K562 (cell line): ENCODE measurements at places on chromosomes 3 and 15.

- H3K4me3 ChIP-seq: no peak overlapping the region
- no peaks in the 10 kb centered on the region for H3K36me3 ChIP-seq
These were observed 101.1 kb downstream of the DAPK2 start for GRCh38 chr15:63945007-63945788.

DNA sequence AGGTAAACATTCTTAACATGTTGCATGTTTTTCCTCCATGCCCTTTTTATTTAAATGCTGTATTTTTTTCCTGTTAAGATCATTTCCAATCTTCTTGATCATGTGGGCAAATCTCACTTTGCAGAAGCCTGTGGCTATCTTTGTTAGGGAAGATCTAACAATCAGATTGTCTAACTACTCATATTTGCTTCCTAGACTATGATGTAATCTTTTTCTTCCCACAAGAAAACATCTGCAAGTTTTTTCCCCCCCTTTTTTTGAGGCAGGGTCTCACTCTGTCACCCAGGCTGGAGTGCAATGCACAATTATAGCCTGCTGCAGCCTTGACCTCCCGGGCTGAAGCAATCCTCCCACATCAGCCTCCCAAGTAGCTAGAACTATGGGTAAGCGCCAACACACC is 15.0 kb upstream of the LMOD3 start:
- H3K36me3 ChIP-seq: no peaks in the 10 kb centered on the region
- no peaks in the 10 kb centered on the region for H3K4me1 ChIP-seq
- no peak overlapping the region for H3K27ac ChIP-seq
- H3K27me3 ChIP-seq: no peaks in the 10 kb centered on the region; the same call in 1 of the 2 replicates
- H3K4me3 ChIP-seq: no peak overlapping the region

DNA sequence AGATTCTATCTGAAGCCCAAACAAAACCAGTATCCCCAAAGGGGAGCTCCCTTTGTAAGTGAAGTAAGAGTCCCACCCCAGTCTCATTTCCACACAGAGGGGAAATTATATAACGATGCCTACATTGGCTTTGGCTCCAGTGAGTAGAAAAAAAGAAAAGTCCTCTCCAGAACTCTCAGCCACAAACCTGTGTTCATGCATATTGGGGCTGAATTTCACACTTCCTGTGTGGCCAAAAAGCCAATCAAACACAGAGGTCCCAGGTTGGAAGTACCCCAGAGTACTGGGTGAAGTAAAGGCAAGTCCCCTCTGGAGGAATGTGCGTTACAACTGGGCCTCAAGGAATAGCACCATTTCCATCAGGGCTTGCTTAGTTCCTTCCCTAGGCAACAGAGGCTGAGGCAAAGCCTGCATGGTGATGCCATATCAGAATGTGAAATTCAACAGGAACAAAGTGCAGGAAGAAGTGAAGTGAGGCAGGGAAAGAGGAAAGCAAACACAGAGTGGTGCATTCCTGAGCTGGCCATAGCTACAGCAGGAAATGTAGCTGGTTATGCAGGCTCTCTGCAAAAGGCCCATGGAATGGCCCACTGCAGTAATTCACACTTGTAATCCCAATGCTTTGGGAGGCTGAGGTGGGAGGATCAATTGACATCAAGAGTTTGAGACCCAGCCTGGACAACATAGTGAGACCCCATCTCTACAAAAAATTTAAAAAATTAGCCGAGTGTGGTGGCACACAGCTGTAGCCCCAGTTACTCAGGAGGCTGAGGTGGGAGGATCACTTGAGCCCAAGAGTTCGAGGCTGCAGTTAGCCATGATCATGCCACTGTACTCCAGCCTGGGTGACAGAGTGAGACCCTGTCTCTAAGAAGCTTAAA is 16.6 kb upstream of the CX3CR1 start:
- H3K27me3 ChIP-seq: peaks cover 3% of the 10 kb centered on the region; the same call in 1 of the 3 replicates
- no peaks in the 10 kb centered on the region for H3K36me3 ChIP-seq
- DNase-seq: no peak

DNA sequence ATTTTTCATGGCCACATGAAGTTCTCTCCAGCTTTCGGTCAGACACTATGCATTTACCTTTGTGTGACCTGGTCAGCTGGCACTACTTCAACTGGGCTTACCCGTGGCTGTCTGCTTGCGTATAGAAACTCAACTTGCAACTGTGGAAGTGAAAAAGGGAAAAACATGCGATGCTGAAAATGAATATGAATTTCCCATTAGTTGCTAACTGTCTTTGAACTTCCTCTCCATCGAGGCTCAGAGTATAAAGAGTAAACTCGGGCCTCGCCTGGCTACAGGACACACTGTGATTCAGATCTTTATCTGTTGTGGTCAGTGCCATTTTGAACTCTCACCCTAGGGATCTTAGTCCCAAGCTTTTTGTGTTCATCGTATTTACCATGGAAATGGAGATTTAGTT is 26.8 kb downstream of the NFKBIZ start:
- no peak overlapping the region for H3K27ac ChIP-seq
- no peak overlapping the region for H3K4me3 ChIP-seq
- no peaks in the 10 kb centered on the region for H3K27me3 ChIP-seq
- no peaks in the 10 kb centered on the region for H3K36me3 ChIP-seq
- H3K4me1 ChIP-seq: no peaks in the 10 kb centered on the region

DNA sequence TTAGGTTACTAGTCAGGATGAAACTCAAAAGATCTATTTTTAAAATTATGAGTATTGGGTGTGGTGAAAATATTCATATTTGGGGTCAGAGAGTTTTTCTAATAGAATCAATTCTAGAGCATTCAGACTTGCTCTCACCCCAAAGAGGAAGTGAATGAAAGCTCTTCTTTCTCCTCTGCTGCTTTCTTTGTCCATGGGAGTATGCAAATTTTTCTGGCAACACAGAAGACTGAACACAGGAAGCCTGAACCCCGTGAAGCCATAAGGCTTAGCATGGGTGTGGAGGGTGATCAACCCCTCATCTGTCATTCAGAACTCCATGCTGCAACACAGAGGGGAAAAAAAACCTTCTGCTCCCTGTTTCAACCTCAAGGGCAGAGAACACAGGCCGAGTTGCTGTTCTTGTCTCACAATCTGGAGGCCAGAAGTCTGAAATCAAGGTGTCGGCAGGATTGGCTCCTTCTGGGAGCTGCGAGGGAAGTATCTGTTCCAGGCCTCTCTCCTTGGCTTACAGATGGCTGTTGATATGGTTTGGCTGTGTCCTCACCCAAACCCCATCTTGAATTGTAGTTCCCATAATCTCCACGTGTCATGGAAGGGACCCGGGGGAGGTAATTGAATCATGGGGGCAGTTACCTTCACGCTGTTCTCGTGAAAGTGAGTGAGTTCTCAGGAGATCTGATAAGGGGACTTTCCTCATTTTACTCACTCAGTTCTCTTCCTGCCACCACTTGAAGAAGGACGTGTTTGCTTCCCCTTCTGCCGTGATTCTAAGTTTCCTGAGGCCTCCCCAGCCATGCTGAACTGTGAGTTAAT is 33.7 kb upstream of the CD47 start:
- peak; percentile 73 for DNase-seq
- H3K27ac ChIP-seq: peak overlapping the region; percentile 89
- H3K4me1 ChIP-seq: peaks cover 11% of the 10 kb centered on the region; the same call in 1 of the 2 replicates
- no peaks in the 10 kb centered on the region for H3K27me3 ChIP-seq
- H3K4me3 ChIP-seq: no peak overlapping the region

DNA sequence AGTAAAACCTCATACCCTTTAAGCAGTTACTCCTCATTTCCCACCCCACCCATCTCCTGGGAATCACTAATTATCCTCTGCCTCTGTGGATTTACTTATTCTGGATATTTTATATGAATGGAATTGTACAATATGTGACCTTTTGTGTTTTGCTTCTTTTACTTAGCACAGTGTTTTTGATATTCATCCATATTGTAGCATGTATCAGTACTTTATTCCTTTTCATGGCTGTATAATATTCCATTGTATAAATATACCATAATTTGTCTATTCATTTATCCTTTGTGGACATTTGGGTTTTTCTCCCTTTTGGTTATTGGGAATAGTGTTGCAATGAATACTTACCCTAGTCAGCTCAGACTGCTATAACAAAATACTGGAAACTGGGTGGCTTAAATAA is 39.2 kb downstream of the SH3GL3 start:
- no peak for DNase-seq
- H3K4me3 ChIP-seq: no peak overlapping the region
- no peaks in the 10 kb centered on the region for H3K27me3 ChIP-seq

- no peak overlapping the region for H3K4me3 ChIP-seq
- no peaks in the 10 kb centered on the region for H3K36me3 ChIP-seq
- no peak overlapping the region for H3K27ac ChIP-seq
- no peaks in the 10 kb centered on the region for H3K4me1 ChIP-seq
- DNase-seq: no peak
These were observed 77.4 kb upstream of the PLCL2 start for GRCh38 chr3:16807391-16807790.

GRCh38 chr3:127746400-127747057 is 73.8 kb downstream of the ABTB1 start:
- no peaks in the 10 kb centered on the region for H3K36me3 ChIP-seq
- H3K4me3 ChIP-seq: no peak overlapping the region
- H3K4me1 ChIP-seq: no peaks in the 10 kb centered on the region
- DNase-seq: peak; percentile 33
- peaks cover 63% of the 10 kb centered on the region for H3K27me3 ChIP-seq

DNA sequence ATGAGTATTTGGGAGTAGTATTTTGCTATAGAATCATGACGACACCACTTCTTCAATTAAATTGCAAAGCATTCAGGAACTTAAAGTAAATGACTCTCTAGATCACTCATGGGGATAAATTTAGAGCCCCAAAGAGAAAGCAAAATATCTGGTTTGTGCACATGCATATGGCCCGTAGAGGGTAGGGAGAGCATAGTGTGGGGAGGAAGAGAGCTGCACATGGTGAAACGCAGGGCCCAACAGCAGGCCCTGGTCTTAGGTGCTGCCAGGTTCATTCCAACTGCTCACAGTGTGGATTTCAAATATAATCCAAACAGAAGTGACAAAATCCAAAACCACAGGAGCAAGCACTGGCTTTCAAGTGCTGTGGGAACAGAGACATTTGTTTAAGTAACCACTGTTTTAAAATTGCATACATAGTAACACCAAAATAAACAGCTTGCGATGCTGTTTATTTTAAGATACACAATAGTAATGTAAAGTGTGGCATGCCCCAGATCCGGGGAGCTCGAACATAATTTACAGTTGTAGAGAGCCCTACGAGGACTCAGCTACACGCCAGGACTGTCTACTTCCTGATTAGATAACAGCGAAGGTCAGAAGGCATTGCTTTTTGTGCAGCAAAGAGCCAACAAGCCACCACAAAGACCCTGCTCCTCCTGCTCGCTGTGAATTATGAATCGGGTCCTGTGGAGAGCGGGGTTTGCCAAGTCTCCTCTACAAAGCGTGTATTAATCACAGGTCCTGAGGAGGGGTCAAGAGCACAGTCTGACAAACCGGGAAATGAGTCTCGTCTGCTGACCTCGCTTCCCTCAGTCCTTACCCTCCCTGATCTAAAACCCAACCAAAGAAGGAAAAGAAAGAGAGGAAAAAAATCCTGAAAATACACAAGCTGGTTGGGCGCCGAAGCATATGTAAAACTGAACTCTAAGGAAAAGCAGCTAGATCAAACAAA is 80.6 kb downstream of the MEIS2 start:
- peaks cover 14% of the 10 kb centered on the region for H3K36me3 ChIP-seq
- peak overlapping the region; percentile 70 for H3K27ac ChIP-seq
- H3K4me3 ChIP-seq: no peak overlapping the region
- H3K4me1 ChIP-seq: peaks cover 19% of the 10 kb centered on the region

DNA sequence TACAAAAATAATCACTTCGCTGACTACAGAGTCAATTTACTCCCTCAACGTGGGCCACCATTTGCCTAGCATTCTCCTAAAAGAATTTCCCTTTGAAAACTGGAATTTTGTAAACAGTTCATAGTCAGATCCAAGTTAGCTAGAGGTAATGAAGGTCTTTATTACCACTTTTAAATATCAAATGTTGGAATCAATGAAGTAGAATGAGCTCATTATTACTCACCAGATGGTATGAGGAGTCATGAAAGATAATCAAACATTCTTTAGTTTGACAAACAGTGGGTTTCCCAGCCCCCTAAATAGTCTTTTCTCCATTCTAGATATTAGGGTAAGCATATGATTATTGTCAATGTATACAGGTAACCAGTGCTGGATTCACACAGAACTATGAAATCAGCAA is 455.7 kb upstream of the THBS1 start:
- peaks cover 17% of the 10 kb centered on the region; the same call in 2 of the 3 replicates for H3K4me1 ChIP-seq
- no peak overlapping the region for H3K4me3 ChIP-seq
- no peak overlapping the region for H3K27ac ChIP-seq
- DNase-seq: no peak
- peaks cover 15% of the 10 kb centered on the region; the same call in 1 of the 2 replicates for H3K27me3 ChIP-seq
- no peaks in the 10 kb centered on the region for H3K36me3 ChIP-seq

GRCh38 chr3:122004107-122004506 is 17.9 kb downstream of the ILDR1 start:
- no peaks in the 10 kb centered on the region for H3K36me3 ChIP-seq
- peaks cover 6% of the 10 kb centered on the region for H3K27me3 ChIP-seq
- H3K27ac ChIP-seq: no peak overlapping the region
- DNase-seq: no peak
- no peak overlapping the region for H3K4me3 ChIP-seq
- no peaks in the 10 kb centered on the region; the same call in 2 of the 3 replicates for H3K4me1 ChIP-seq

DNA sequence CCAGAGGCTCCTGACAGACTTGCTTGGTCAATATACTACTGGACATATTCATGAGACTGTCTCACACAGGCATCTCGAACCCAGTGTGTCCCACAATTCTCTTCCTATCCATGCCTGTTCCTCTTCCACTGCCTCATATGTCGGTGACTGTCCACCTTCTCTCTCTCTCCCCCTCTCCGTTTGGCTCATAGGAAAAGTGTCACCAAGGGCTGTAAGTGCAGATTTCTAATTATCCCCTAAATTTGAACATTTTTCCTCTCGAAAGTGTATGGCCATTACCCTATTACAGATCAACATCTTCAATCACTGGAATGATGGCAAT is 22.5 kb upstream of the MUC20 start:
- DNase-seq: no peak
- no peak overlapping the region for H3K4me3 ChIP-seq
- no peaks in the 10 kb centered on the region for H3K27me3 ChIP-seq
- peak overlapping the region; percentile 64; the same call in 2 of the 3 replicates for H3K27ac ChIP-seq
- H3K36me3 ChIP-seq: peaks cover 48% of the 10 kb centered on the region
- peaks cover 16% of the 10 kb centered on the region; the same call in 2 of the 3 replicates for H3K4me1 ChIP-seq

GRCh38 chr3:189143771-189144170 is 28.0 kb upstream of the TPRG1 start:
- no peaks in the 10 kb centered on the region for H3K4me1 ChIP-seq
- no peak for DNase-seq
- H3K36me3 ChIP-seq: no peaks in the 10 kb centered on the region
- no peaks in the 10 kb centered on the region for H3K27me3 ChIP-seq

- no peaks in the 10 kb centered on the region for H3K36me3 ChIP-seq
- no peak overlapping the region for H3K4me3 ChIP-seq
- H3K27ac ChIP-seq: no peak overlapping the region
- DNase-seq: no peak
- H3K27me3 ChIP-seq: peaks cover 11% of the 10 kb centered on the region
- no peaks in the 10 kb centered on the region for H3K4me1 ChIP-seq
These were observed 301.7 kb upstream of the RORA start for GRCh38 chr15:61530769-61531168.

DNA sequence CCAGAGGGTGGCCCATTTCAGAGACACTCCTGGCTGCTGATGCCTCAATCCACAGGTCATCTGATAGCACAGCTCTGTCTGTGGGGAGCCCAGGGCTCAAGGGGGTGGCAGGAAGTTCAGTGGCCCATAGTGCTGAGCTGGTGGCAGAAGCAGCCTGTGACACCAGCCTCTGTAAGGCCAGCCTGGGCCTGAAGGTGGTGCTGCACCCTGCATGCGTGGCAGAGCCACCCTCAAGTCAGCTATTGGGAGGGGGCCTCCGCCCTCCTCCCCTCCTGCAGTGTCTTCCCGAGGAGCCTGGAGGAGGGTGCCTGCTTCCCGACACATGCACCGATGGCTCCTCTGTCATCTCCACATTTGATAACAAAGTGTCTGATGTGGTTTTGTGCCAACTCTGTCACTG is 3.0 kb downstream of the PLA1A start:
- no peaks in the 10 kb centered on the region for H3K36me3 ChIP-seq
- H3K27me3 ChIP-seq: no peaks in the 10 kb centered on the region
- H3K4me1 ChIP-seq: peaks cover 5% of the 10 kb centered on the region
- H3K4me3 ChIP-seq: no peak overlapping the region
- H3K27ac ChIP-seq: no peak overlapping the region
